ENCODE measurements at places on chromosomes 6 and 20.
A peak's percentile ranks its signal among the peaks of the same experiment; 100 is the strongest.

GRCh38 chr20:23565503-23566045 lies 2.7 kb downstream of the CST9L start:
- no peaks in the 10 kb centered on the region for H3K4me1 ChIP-seq
- no peaks in the 10 kb centered on the region for H3K36me3 ChIP-seq
- no peak for DNase-seq
- H3K4me3 ChIP-seq: no peak overlapping the region
- H3K27me3 ChIP-seq: peaks cover 1% of the 10 kb centered on the region
- no peak overlapping the region for H3K27ac ChIP-seq

DNA sequence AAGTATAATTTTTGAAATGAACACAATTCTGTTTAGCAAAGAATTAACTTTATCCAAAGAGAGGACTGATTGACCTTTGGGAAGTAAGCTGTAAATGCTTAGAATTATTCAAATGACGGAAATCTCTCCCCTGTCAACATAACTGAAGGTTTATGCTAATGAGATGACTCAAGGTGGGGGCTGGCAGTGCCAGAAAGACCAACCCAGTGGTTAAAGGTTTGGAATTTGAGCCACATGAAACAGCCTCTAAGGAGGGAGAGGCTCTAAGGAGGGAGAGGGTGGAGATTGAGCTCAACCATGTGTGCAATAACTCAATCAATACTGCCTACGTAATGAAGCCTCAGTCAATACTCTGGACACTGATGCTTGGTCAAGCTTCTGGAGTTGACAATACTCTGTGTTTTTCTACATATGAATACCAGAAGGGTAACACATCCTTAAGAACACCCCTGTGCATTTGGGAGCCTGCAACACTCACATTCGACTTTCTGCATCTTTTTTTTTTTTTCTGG lies 123.4 kb upstream of the TENT5A start:
- H3K36me3 ChIP-seq: no peaks in the 10 kb centered on the region
- H3K27ac ChIP-seq: no peak overlapping the region
- H3K27me3 ChIP-seq: no peaks in the 10 kb centered on the region
- no peaks in the 10 kb centered on the region for H3K4me1 ChIP-seq
- no peak overlapping the region for H3K4me3 ChIP-seq

DNA sequence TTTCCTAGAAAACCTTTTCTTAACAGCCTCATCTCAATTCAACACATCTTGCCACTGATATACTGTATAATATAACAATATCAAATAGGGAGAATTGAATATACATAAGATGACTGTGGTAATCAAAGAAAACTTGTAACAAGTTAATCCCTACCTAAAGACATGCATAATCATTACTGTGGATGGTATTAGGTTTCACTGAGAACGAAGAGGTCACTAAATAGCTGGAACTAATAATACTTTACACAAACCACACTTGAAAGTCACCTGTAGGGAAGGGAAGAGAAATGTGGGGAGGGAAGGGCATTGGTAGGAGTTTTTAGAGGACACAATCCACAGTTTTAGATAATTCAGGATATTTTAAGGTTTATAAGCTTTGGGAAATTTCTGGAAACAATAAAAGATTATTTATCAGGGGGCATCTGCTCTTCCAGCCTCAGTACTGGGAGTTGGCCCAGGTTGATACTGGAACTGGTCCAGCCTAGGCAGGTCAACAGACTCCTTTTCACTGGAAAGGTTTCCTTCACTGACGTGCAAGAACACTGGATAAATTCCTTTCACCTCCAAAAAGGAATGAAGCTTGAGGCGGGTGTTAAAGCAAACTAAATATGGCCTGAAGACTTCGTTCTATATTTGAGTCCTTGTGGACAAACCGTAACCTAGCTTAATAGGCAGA lies 44.0 kb downstream of the MAP7 start:
- peaks cover 17% of the 10 kb centered on the region for H3K4me1 ChIP-seq
- no peaks in the 10 kb centered on the region for H3K36me3 ChIP-seq
- no peak overlapping the region for H3K27ac ChIP-seq
- H3K4me3 ChIP-seq: no peak overlapping the region
- DNase-seq: no peak

DNA sequence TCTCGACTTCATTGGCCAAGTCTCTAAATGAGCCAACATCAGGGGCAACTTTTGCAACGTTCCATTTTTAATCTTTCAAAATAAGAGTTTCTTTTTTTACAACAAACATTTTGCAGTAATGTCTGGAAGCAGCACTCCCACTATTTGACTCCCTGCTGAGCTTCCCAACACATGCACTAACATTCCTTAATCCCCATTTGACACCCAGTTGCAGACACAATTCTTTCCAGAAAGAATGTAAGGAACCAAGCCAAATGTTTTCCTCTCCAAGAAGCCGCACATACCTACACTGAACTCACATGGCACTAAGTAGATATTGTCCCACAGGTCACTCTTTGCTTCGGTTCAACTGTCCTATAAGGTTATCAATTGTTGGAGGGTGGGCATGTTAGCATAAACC lies 165.6 kb downstream of the GRM1 start:
- no peak overlapping the region for H3K27ac ChIP-seq
- H3K36me3 ChIP-seq: no peaks in the 10 kb centered on the region
- no peaks in the 10 kb centered on the region for H3K27me3 ChIP-seq
- no peak overlapping the region for H3K4me3 ChIP-seq
- DNase-seq: no peak

GRCh38 chr6:166223079-166223478 lies 55.4 kb upstream of the TBXT start:
- no peak for DNase-seq
- peaks cover 13% of the 10 kb centered on the region for H3K4me1 ChIP-seq
- H3K36me3 ChIP-seq: no peaks in the 10 kb centered on the region
- H3K4me3 ChIP-seq: no peak overlapping the region
- no peak overlapping the region for H3K27ac ChIP-seq

DNA sequence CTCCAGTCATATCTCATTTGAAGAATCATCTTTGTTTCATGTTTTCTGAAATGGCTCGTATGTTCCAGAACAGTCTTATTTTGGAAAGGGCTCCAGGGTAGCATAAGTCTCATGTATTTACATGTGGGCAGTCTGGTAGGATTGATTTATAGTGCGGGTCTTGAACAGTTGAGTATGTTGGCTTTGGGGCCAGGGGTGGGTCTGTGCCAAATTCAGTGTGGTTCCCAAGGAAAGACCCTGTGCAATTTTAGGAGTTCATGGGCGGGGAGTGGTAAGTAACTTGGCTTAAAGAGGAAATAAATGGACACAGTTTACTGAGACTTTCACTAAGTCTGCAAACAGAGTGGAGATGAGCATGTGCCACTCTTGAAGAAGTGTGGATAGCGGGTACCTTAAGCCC lies 7.7 kb downstream of the FNDC1 start:
- H3K4me3 ChIP-seq: no peak overlapping the region
- H3K27ac ChIP-seq: no peak overlapping the region
- H3K36me3 ChIP-seq: no peaks in the 10 kb centered on the region
- H3K27me3 ChIP-seq: peaks cover 38% of the 10 kb centered on the region
- DNase-seq: no peak

- peaks cover 4% of the 10 kb centered on the region for H3K27me3 ChIP-seq
- no peak overlapping the region for H3K4me3 ChIP-seq
- H3K4me1 ChIP-seq: no peaks in the 10 kb centered on the region
- no peak overlapping the region for H3K27ac ChIP-seq
- no peak for DNase-seq
- H3K36me3 ChIP-seq: no peaks in the 10 kb centered on the region
Measured at GRCh38 chr6:145086197-145086596, 649.1 kb downstream of the EPM2A start.

DNA sequence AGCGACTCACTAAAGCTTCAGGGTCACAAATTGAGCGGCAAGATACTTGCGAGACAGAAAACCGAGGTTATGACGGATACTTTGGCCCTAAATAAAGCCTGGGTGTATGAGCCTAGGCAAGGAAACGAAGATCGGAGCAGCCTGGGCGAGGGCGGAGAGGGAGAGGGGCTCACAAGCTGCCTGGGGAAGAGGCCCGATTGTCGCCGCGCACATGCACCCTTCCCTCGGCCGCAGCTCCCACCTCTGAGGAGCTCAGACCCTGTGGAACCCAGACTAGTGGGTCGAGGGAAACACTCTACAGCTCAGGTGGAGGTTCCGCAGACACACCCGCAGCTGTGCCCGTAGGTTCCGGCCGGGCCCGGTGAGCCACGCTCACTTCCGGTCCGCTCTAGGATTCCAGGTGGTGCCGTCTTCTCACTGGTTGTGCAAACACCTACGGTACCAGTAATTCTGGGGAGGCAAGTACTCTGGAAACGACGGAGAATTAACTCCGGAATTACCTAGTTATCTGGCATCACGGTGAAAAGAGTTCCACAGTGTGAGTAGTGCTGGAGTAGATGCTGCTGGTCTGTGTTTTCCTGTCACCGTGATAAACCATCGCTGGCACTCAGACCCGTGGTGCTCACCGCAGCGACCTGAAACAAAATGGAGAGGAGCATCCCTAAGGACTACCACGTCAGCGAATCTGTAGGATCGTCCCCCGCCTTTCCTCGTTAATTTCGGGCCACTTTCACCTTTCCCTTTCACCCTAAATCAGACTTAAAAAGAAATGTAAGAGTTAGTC lies 61.5 kb downstream of the GPX5 start:
- peaks cover 27% of the 10 kb centered on the region for H3K4me1 ChIP-seq
- peaks cover 66% of the 10 kb centered on the region for H3K27me3 ChIP-seq
- peak; percentile 38 for DNase-seq
- peak overlapping the region; percentile 78 for H3K4me3 ChIP-seq

DNA sequence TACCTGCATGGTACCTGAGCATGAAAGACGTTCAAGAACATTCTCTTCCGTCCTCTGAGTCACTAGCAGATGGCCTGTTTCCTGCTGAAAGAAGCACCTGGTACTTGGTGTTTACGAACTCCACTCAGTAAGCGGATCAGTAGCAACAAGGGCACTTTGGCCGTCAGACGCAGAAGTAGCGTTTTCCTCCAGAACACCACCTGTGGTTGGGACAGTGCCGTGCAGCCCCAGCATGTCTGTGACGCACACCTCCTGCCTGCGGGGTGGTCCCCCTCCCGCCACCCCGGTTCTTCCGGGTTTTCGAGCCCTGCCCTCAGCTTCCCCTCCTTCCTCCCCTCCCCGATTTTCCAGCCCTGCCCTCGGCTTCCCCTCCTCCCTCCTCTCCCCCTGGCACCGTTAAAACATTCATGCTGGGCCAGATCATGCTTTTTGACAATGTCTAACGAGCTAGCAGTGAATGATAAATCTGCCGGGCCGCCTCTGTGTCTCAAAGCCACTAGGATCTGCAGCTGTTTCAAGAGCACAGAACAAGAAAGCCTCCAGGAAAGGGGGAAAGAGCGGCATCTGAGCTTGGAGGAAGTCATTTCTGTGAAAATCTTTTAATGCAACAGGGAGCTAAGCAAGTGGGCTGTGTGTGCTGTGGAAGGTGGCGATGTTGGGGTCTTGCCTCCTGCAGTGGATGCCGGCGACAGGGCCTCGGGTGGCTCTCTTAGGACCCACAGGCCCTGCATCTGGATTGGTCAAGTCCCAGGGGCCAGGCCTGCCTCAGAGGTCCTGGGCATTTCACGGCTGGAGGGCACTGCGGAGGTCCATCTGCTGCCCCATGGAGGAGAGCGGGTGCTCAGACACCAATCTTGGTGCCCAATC lies 207.9 kb downstream of the ERMARD start:
- H3K36me3 ChIP-seq: no peaks in the 10 kb centered on the region
- H3K27ac ChIP-seq: no peak overlapping the region
- DNase-seq: peak; percentile 8
- H3K27me3 ChIP-seq: peaks cover 20% of the 10 kb centered on the region

DNA sequence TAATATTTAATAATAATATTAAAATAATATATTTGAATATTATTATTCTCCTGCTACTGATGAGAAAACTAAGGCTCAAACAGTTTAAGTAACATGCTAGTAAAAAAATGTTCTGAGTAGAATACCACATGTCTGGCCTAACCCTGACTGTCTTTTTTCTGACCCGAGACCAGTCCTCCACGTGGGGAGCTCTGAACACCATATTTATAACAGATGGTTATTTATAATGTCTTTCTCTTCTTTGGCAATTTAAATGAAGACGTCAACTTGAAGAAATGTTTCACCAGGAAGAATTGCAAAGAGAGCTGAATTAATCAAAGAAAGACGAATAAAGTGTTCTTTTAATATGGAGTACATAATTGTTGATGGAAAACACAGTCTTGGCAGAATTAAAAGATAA lies 82.0 kb downstream of the SLC22A3 start:
- no peaks in the 10 kb centered on the region for H3K36me3 ChIP-seq
- peaks cover 6% of the 10 kb centered on the region for H3K4me1 ChIP-seq
- no peak for DNase-seq
- H3K27ac ChIP-seq: no peak overlapping the region
- H3K4me3 ChIP-seq: no peak overlapping the region

DNA sequence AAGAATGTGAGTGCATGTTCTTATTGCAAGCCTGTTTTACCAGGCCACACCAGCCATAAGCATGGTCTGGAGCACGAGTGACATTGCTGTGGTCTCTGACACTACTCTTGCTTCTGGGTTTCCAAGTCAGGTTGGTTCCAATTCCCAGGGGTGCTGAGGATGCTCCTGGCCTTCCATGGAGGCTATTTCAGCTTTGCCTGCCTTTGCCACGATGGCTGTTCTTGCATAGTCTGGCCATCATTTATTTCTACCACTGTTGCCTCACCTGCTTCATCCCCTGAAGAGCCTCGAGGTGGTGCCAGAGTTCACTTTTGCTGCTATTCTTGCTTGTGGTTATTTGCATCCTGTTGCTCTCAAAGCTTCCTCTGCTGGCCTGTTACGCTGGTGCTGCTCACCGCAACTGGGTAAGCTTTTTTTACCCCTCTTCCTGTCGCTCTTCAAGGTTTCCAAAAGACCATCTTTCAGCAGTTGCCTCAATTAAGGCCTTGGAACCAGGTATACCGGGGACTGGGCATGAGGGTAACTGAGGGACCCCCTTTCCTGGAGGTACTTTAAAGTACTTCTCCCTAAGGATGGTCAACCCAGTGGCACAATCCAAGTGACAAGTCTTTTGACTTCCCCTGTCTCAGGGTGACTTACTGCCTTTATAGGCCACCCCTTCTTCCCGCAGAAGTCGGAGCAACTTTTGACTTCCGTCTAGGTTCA lies 64.5 kb downstream of the AKAP7 start:
- H3K27ac ChIP-seq: peak overlapping the region; percentile 93
- H3K4me1 ChIP-seq: peaks cover 40% of the 10 kb centered on the region
- peak overlapping the region; percentile 65 for H3K4me3 ChIP-seq
- H3K36me3 ChIP-seq: peaks cover 19% of the 10 kb centered on the region

- peaks cover 14% of the 10 kb centered on the region for H3K4me1 ChIP-seq
- no peak overlapping the region for H3K27ac ChIP-seq
- no peaks in the 10 kb centered on the region for H3K36me3 ChIP-seq
- peaks cover 2% of the 10 kb centered on the region for H3K27me3 ChIP-seq
- H3K4me3 ChIP-seq: no peak overlapping the region
- DNase-seq: no peak
Measured at GRCh38 chr6:160128879-160129516, 7.4 kb downstream of the SLC22A1 start.

Data from activated T-helper 2 cell treated with anti-CD3 and anti-CD28 coated beads, Interferon-gamma antibody, Interleukin-2, Interleukin-4, amounts not matched to agents 10 μg/mL and 5 μg/mL and 100 μg/mL, durations not matched to agents 14 hours and 24 hours and 36 hours (primary cell).